ENCODE measurements at places on chromosomes 16 and 17.
A peak's percentile ranks its signal among the peaks of the same experiment; 100 is the strongest.

DNA sequence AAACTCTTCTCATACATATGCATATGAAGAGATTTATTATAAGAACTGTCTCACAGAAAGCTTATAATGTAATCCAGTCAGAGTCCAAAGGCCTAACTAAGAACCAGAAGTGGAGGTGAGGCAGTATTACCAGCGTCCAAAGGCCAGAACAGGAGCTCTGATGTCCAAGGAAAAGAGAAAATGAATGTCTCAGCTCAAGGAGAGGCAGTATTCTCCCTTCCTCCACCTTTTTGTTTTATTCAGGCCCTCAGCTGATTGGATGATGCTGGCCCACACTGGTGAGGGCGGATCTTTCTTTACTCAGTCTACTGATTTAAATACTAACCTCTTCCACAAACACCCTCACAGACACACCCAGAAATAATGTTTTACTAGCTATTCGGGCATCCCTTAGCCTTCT is 43.4 kb downstream of the FBXL20 start:
- no peak for DNase-seq

DNA sequence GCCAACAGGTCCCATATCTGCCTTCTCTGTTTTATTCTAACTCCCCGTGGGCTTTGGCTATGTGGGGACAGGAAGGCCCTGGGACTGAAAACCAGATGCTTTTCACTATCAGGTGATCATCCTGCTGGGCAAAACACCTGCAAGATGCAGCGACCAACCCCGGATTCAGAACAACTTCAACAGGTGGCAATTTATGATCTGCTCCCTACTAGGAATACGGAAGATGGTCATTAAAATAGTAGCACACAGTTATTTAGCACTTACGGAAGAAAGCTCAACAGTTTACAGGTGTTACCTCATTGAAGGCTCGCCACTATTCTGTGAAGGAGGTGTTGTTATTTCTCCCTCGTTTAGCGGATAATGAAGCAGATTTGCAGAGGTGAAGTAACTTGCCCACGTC is 7.8 kb upstream of the SLC5A11 start:
- no peak for DNase-seq

GRCh38 chr16:85968041-85968920 is 69.3 kb downstream of the IRF8 start:
- no peak for DNase-seq

GRCh38 chr16:88045820-88046303 is 94.6 kb downstream of the BANP start:
- DNase-seq = no peak

DNA sequence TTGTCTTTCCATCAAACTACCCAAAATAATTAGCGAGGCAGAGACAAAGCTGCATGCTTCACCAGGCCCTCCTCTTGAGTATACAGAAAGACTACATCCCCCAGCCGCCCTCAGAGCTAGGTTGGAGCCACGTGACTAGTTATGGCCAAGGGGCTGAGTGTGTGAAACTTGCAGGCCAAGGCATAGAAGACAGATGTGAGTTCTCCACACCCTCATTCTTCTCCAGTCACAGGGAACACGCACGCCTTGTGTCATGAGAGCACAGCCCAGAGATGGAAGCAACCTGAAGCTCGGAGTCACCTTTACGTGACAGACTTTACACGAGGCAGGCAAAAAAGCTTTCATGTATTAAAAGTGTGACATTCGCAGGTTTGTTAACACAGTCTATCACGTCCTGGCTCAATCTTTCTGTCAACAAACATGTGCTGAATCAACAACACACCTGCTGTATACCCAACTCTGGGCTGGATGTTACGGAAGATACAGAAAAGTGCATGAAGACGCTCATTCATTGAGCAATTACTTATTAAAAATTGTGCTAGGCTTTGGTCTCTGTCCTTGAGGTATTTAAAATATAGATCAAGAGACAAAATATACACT is 38.3 kb downstream of the STX8 start:
- no peak for DNase-seq

DNA sequence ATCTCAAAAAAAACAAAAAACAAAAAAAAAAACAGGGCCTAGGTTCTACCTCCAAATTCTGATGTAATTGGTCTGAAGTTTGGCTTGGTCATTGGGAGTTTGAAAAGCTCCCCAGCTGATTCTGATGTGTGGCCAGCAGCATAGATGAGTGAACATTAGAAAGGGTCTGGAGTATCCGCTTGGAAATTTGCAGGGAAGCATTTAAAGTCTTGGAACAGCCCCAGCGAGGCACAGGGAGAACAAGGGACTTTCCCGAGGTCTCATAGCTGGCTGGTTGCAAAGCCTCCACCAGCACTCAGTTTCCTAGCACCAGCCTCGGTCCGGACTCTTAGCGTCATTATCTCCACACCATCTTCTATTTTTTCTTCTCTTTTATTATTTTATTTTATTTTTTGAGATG is 70.8 kb downstream of the RAB11FIP4 start:
- DNase-seq = no peak

DNA sequence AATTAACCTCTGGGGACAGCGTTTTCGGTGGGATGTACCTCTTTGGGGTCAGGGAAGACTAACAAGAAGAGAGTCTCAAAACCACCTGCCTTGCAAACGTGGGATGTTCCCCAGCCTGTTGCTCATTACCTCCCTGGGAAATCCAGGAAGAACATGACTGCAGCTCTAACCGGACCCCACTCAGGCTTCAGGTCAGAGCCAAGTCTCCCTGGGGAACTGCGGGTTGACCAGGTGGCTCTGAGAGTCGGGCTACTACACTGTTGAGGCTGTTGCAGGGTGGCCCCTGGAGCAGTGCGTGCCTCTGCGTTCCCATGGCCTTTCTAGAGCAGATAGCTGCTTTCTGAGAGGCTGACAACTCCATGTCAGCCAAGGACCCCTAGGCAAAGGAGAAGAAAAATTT is 309.1 kb downstream of the FOXL1 start:
- no peak for DNase-seq

DNA sequence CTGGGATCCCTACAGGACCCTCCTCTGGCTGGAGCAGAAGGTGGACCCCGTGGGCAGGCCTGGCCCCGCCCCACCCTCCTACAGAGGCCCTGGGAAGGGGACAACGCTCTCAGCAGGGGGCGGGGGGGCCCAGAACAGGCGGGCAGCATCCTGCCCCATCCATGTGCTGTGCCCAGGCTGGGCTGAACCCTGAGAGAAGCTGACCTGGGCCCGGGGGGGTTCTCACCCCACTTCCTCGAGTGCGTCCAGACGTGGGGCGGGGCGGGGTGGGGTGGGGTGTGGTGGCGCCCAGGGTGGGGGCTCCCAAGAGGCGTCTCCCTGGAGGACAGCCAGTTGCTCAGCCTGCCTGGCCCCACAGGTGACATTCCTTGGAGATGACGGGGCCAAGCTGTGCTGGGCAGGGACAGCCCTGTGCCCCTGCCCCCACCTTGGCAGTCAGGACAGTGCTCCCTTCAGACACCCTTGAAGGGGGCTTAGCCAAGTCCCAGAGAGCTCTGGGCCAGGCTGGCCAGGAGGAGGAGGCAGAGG is 390 bp upstream of the UNC13D start:
- no peak for DNase-seq

DNA sequence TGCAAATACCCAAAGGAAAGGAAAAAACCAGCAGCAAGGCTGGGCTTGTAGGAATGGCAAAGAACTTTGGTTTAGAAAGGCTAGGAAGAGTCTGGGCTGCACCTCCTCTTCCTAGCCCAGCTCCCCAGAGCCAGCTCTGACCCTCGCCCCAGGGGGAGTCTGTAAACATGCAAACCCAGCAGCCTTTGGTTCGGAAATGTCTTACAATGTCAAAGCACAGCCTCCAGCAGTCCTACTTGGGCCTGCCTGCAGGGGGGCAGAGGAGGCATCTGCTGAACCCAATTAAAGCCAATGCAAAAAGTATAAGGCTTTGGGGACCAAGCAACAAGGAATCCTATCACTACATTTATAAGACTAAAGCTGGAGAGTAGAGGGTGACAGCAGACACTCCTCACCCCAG is 5.0 kb upstream of the FTSJ3 start:
- DNase-seq = no peak

DNA sequence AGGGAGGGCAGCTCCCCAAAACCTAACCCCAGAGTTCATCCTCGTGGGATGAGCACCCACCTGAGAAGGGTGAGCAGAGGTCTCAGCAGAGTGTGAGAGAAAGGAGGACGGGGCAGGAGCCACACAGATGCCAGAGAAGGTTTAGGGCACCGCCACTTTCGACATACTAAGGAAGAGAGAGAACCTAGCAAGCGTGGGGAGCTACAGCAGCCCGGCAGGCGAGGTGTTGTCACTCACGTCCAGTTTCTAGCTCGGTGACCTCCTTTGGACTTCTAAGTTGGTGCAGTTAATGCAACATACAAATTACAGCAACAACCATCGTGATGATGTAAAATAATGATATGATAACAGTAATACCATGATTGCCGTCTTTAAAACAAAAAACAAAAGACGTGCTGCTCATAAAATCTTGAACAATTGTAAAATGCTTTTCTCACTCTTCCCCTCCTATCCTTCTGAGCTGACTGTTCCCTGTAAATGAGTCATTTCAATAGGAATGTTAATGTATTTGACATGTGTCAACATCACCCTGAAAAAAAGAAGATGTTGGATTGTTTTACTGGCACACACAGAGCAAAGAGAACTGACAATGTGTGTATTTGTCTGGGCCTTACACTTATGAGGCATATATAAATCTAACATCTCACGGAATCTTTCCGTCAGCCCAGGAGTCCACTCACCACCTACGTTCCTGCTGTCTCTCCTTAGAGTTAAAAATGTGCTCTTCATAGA is 158.2 kb upstream of the MAF start:
- DNase-seq = no peak

- no peak for DNase-seq
Observed at GRCh38 chr16:19139436-19140091, 25.8 kb downstream of the ITPRIPL2 start.

- no peak for DNase-seq
Observed at GRCh38 chr17:4815043-4815675, 8.2 kb downstream of the PLD2 start.

- no peak for DNase-seq
Observed at GRCh38 chr16:85002099-85002541, 9.2 kb downstream of the ZDHHC7 start.

GRCh38 chr17:17641621-17642409 is 39.4 kb upstream of the RAI1 start:
- DNase-seq = peak; percentile 75

GRCh38 chr16:84423416-84423837 is 55.1 kb downstream of the ATP2C2 start:
- DNase-seq = no peak

- no peak for DNase-seq
Observed at GRCh38 chr17:48351911-48352332, 78.1 kb downstream of the SKAP1 start.

DNA sequence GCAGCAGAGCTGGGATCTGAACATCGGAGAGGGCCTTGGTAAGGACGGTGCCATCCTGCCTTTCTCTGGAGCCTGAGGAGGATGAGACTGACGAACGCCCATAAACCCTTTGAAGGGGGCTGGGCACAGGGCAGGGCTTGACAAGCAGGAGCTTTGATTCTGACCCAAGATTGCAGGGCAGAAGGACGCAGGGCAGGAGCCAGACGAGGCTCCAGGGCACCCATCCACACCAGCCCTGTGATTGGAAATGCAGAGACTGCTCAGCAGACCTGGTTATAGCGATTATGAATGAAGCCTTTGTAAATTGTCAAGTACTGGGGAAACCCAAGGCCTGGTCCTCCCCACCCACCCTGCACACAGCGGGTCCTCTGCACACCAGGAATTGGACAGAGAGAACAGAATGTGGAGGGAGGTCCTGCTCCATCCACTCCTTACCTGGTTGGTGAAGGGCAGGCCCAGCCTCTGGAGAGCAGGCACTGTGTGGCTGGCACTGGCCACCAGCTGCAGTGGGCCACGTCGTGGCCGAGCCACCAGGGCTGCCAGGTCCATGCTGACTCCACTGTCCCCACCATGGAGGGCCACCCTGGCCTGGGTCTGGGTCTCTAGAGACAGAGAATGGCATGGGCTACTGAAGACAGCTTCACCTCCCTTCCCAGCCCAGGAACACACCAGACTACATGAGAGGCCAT is 68.8 kb downstream of the RMI2 start:
- DNase-seq = no peak

DNA sequence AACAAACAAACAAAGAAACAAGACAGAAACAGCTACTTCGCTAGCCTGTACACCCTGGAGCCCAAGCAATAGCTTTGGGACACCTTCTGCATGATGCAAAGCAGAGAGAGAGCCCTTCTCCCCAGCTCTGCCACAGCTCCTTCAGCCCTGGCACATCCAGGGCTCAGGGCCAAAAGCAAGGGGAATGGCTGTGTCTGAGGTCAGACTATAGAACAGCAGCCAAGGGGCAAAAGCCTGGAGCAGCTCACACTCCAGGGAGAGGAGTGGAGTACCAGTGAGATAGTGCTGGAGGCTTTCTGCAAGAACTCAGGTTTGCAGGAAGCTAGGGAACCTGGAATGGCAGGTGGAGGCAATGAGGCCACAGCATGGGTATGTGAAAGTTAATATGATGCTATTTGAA is 11.6 kb upstream of the SEPHS2 start:
- no peak for DNase-seq

GRCh38 chr17:66957951-66958579 is 6.4 kb upstream of the CACNG4 start:
- no peak for DNase-seq

- no peak for DNase-seq
Observed at GRCh38 chr17:44071198-44071520, 624 bp downstream of the G6PC3 start.

- no peak for DNase-seq
Observed at GRCh38 chr16:6258056-6258455, 1074.6 kb upstream of the RBFOX1 start.

DNA sequence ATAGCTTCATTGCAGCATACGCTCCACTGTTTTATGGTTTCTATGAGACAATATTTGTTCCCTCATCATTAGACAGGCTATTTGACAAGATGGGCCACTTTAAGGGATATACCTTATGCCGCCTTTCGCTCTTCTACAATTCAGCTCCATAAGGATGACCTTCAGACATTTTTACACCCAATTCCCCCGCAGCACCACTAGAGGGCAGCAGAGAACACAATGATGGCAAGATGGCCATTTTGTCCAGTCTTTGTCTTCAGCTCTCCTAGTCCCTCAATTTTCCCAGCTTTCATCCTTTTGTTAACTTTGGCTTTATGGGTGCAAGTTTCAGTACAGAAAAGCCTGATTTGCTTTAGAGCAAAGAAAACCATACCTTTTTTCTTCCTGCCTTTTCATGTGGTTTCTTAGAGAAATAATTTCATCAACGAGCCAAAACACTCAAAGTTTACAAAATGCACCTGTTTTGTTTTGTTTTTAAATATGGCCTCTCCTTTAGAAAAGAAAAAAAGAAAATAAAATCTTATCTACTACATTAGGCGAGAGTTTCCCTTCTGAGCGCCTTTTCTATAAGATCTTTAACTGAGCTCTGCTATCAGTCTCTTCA is 355.3 kb downstream of the TOX3 start:
- peak; percentile 26 for DNase-seq

DNA sequence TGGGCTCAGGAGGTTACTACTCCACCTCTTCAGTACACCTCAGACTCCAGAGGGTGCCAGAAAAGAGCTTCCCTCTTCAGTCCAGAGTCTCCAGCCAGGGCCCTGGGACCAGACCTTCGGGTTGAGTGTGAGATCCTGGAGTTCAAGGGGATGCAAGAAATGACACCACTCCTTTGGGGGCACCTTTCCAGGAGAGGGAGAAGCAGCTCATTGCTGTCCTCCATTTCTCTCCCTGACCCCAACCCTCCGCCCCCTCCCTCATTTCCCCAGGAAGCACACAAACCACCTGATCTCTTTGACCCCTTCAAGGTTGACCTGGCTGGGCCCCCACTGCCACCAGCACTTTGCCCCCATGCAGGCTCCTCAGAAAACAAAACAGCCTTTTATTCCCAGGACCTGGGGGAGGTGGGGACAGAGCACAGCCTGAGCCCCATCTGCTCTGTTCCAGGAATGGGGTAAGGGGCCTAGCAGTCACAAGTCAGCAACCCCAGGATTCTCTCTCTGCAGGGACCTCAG is 21.4 kb downstream of the CDH5 start:
- DNase-seq = no peak
